Suppressor macrophage treated with lipopolysaccharide for 4 hours (primary cell): ENCODE measurements at places on chromosomes 16 and 17.

- DNase-seq: no peak
Observed at GRCh38 chr16:85638695-85639409, 25.7 kb downstream of the GSE1 start.

GRCh38 chr17:17453088-17453487, 23.7 kb upstream of the MED9 start:
- no peak for DNase-seq

DNA sequence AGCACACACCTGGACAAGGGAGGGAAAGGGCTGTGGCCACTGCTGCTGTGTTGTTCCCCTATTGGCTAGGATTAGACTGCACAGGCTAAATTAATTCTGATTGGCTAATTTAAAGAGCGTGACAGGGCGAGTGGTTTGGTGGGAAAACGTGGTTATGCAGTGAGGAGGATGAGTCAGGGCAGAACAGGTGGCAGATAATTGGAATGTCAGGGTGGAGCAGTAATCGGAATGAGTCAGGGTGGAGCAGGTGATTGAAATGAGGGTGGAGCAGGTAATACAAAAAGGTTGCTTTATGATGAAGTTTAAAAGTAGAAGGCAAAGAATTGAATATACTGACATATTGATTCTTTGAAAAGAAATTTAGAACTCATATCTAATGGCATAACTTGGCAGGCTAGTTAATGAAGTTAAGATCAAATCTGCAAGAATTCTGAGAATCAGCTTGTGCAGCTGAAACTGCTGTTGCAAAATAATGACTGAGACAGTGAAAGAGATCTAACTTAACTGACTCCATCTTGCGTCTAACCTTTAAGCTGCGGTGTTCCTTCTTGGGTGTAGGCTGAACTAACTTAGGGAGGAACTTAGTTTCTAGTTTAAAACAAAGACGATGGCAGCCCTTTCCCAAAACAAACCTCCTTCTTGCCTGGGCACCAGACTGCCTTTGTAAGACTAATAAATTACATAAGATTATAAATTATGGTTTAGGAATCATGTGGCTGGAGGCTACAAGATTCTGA, 174.3 kb downstream of the UTP18 start:
- no peak for DNase-seq

GRCh38 chr17:4301066-4301465, 37.3 kb upstream of the ANKFY1 start:
- no peak for DNase-seq

- no peak for DNase-seq
Observed at GRCh38 chr17:40547079-40547784, 18.0 kb downstream of the CCR7 start.

- peak; percentile 31 for DNase-seq
Observed at GRCh38 chr17:66625311-66625767, 209.6 kb upstream of the CACNG5 start.

DNA sequence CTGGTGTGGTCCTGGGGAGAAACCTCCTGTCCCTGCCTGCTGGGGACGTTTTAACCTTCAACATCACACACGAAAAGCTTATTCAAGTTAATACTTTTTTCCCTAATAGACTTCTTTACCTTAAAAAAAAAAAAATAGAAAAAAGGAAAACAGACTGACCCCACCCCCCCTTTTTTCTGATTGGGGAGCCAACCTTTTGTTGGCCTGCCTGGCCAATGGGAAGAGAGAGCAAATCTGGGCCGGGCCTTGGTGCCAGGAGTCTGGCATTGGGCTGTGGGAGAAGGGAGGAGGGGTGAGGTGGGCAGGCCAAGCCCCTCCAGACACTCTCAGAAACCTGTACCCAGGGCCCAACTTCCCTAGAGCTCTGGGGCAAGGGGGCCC, 3.0 kb downstream of the CBX8 start:
- no peak for DNase-seq

DNA sequence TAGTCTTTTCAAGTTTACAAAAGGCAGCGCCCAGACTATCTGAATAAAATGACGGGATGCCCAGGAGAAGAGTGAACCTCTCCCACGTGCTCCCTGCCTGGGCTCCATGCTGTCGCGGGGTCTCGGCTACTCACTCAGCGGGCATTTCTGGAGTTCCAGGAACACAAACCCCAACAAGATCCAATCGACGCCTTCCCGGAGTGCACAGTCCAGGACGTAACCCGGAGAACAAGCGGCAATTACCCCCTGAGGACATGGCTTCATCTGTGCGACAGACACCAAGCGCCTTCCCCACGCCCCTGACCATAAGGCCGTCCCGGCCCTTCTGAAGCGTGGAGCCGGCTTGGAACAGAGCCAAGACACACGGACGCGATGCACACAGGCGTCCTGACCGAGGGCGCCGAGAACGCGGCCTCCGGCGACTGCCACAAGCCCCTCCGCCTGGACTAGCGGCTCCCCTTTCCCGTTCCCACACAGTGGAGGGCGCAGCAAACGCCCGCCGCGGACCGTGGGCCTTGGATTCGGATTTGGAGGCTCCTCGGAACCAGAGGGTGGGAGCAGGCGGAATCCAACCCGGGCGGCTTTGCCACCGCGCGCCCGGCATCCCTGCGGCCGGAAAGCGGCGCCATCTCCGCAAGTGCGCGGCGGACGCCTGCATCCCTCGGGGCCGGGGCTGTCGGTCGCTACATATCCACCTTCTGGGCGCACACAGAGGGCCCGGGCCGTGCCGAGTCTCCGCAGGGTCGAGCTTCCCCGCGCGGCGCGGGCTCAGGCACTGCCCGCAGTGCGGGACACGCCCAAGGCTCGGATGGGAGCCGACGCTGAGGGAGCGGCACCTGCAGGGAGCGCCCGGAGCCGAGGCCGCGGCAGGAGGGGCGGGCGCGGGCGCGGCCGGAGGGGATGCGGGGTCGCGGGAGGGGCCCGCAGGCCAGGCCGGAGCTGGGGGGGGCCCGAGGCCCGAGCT, 725 bp downstream of the ABCA3 start:
- peak; percentile 27 for DNase-seq

DNA sequence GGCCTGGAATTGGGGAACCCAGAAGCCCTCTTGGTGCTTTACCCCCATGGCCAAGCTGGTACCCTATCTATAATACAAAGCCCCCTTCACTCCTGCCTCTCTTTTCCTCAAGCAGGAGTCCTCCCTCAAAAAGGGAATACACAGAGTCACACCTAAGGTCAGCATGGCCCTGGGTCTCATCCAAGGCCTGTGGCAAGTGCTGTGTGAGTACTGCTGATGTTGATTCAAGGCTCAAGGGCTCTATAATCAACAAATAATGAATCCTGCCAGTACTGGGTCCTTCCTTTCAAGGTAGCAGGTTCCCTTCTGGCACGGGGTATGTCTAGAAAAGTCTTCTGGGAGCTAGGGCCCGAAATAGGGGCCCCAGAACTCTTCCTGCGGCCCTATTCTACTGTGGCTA, 187.3 kb downstream of the CYB561 start:
- no peak for DNase-seq

GRCh38 chr16:88317613-88317965, 65.2 kb upstream of the ZNF469 start:
- no peak for DNase-seq

DNA sequence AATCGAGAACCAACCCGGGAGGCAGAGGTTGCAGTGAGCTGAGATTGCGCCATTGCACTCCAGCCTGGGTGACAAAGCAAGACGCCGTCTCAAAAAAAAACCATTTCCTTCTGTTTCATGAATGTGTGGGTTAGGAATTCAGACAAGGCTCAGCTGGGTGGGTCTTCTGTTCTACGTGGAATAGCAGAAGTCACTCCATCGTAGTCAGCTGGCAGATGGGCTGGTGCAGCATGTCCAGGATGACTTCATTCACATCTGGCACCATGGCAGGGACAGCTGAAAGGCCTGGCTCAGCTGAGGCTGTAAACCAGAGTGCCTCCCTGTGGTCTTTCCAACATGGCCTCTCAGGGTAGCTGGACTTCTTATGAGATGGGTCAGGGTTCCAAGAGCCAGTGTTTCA, 89.0 kb downstream of the C17orf67 start:
- peak; percentile 3 for DNase-seq

DNA sequence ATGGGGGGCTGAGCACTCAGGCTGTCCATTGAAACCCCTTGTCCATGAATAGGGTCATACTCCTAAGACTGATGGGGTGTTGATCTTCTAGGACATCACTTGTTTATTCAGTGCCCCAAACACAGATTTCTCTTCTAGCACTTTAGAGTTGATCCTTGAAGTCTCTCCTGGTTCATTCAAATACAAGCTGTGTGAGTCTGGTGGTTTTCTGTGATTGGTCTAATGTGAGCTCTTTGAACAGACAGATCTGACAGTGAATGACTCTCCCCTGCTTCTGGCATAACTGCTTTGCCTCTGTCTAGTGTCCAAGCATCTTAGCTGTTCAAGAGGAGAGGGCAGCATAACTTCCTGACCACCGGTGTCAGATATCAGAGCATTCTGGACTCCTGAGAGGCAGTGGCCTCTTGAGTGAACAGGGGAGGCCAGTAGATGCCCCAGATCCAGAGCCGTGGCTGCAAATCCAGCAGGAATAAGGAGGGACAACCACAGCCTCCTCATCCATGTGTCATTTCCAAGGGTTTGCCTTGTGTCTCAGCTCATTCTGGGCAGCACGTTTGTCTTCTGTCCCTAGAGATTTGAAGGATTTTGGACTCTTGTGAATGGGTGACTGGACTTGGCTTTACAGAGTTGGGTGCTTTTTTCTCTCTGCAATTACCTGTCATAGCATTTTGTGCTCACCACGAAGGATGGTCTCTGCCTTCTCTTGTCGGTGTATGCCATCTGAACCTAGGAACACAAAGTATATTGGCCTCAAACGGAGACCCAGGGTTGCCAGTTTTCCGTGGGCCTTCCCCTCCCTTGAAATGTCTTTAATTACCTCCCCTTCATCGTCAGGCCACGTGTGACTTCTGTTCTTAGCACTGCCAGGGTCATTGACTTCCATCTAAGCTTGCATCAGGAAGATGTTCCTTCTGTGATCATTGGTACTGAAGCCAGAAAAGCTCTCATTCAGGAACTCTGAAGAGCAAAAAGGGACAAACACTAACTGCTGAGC, 13.9 kb upstream of the CLEC18C start:
- DNase-seq: no peak

GRCh38 chr16:47311738-47312505, 148.9 kb downstream of the ITFG1 start:
- no peak for DNase-seq

- DNase-seq: no peak
Observed at GRCh38 chr17:76947309-76947708, 79.1 kb downstream of the MGAT5B start.

GRCh38 chr17:3669085-3669347, 404 bp downstream of the EMC6 start:
- no peak for DNase-seq

- no peak for DNase-seq
Observed at GRCh38 chr16:57565461-57565860, 23.0 kb downstream of the ADGRG5 start.

GRCh38 chr17:82603981-82604448, 44.2 kb downstream of the WDR45B start:
- peak; percentile 90 for DNase-seq

- no peak for DNase-seq
Observed at GRCh38 chr16:17757808-17758207, 287.0 kb upstream of the XYLT1 start.

DNA sequence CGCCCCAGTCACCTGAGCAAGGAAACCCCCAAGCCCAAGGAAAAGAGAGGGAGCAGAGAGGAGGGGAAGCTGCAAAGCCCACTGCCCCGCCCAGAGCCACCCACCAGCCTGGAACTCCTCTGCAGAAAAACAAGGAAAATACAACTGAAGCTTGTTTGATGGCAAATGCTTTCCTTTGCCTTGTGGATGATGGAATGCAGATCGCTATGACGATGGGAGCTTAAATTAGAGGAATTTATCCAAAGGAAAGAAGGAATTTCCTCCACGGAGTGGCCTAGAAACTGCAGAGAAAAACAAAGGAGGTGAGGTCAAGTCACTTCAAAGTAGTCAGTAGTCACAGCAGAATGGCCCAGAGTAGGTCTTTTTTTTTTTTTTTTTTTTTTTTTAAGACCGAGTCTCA, 31.5 kb upstream of the ASGR2 start:
- no peak for DNase-seq

DNA sequence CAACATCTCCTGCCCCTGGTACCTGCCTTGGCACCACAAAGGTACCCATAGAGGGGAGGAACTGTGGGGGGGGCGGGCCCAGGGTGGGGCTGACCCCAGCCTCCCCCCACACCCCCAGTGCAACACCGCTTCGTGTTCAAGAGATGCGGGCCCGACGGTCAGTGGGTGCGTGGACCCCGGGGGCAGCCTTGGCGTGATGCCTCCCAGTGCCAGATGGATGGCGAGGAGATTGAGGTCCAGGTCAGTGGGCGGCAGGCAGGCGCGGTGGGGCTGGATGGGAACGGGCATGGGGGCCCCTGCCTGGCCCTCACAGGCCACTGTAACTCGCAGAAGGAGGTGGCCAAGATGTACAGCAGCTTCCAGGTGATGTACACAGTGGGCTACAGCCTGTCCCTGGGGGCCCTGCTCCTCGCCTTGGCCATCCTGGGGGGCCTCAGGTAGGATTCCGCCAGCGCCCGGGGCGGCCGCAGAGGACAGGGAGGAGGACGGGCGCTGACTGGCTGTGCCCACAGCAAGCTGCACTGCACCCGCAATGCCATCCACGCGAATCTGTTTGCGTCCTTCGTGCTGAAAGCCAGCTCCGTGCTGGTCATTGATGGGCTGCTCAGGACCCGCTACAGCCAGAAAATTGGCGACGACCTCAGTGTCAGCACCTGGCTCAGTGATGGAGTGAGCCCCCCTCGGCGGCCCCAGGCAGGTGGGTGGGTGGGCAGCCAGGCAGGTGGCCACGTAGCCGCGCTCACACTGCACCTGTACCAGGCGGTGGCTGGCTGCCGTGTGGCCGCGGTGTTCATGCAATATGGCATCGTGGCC, 7.1 kb downstream of the GCGR start:
- no peak for DNase-seq

DNA sequence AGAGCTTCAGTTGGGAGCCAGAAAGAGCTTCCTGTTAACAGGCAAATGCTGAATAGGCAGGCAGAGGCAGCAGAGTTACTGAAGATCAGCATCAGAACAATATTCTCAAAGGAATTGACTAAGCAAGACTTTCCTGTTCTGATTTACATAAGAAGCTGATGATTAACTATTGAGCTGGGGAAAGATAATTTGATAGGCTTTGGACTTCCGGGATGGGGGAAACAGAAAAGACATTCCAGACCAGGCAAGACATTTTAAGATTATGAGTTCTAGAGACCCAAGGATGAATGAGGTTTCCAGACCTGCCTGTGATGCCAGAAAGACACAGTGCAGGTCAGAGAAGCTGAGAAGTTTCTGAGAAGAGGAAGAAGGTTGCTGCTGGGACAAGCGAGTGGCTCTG, at the start of gene CES5A:
TSS of gene CES5A (minus strand) at position 101 of the 400 bp plus-strand sequence. CDS start 152 bp downstream, outside the sequence.
- DNase-seq: no peak

- peak; percentile 66 for DNase-seq
Observed at GRCh38 chr17:20059728-20060188, 50.6 kb downstream of the SPECC1 start.
